Hematopoietic multipotent progenitor cell (in vitro differentiated cells): ENCODE measurements at places on chromosomes 5 and 9. TPM values are rescaled to one million over a fixed set of nuclear protein-coding genes. Genes with fewer than 3 reads are reported as not detected.

- DNase-seq: no peak
Observed at GRCh38 chr5:138102454-138103318, 18.9 kb downstream of the WNT8A start.

- no peak for DNase-seq
Observed at GRCh38 chr5:13510616-13511015, 433.9 kb downstream of the DNAH5 start.

- no peak for DNase-seq
Observed at GRCh38 chr5:73862796-73863195, 236.8 kb downstream of the ARHGEF28 start.

GRCh38 chr5:56861893-56862485, 46.6 kb downstream of the MAP3K1 start:
- no peak for DNase-seq

LAMC3 gene
- under 0.01 TPM for total RNA-seq

DNA sequence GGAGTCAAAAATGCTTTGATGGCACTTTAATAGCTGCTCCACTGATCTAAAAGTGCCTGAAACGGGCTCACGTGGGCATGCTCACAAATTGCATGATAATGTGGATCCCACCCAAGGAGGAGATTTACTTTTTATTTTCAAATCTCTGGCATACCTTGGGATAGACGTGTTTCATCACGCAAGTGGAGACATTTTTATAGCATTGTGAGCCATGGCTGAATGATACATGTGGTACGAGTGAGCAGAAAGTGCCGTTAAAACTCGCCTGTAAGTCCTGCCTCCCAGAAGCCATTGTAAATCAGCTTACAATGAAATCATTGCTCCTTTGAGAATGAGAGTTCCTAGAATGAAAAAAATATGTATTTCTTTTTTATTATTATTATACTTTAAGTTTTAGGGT, 514.7 kb downstream of the MAT2B start:
- DNase-seq: no peak

GRCh38 chr5:156396063-156396829, 69.3 kb downstream of the SGCD start:
- no peak for DNase-seq

LMX1B gene
- total RNA-seq: under 0.01 TPM

DNA sequence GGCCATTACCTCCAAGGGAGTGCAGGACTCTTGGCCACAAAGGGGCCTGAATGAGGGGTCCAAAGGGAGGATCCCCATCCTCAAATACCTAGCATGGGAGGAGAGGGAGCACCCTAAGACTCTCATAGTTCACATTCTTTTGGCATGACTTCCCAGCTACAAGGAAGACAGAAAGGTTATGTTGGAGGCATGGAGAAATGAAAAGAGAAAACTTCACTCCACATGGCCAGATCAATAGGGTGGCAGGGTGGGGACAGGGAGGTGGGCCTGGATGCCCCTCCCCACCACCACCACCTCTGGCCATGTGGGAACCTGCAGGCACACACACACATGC, 97.6 kb downstream of the PAX5 start:
- DNase-seq: no peak

TBC1D13 gene
- 21.3 TPM for total RNA-seq

- DNase-seq: no peak
Observed at GRCh38 chr5:14744296-14745187, 80.0 kb downstream of the OTULIN start.

- no peak for DNase-seq
Observed at GRCh38 chr9:76926846-76927245, 20.9 kb upstream of the PRUNE2 start.

GRCh38 chr5:39202597-39203274, 16.6 kb downstream of the FYB1 start:
- no peak for DNase-seq

- DNase-seq: no peak
Observed at GRCh38 chr5:114055318-114056184, 306.3 kb upstream of the KCNN2 start.

ARID3C gene
- total RNA-seq: not detected

DNA sequence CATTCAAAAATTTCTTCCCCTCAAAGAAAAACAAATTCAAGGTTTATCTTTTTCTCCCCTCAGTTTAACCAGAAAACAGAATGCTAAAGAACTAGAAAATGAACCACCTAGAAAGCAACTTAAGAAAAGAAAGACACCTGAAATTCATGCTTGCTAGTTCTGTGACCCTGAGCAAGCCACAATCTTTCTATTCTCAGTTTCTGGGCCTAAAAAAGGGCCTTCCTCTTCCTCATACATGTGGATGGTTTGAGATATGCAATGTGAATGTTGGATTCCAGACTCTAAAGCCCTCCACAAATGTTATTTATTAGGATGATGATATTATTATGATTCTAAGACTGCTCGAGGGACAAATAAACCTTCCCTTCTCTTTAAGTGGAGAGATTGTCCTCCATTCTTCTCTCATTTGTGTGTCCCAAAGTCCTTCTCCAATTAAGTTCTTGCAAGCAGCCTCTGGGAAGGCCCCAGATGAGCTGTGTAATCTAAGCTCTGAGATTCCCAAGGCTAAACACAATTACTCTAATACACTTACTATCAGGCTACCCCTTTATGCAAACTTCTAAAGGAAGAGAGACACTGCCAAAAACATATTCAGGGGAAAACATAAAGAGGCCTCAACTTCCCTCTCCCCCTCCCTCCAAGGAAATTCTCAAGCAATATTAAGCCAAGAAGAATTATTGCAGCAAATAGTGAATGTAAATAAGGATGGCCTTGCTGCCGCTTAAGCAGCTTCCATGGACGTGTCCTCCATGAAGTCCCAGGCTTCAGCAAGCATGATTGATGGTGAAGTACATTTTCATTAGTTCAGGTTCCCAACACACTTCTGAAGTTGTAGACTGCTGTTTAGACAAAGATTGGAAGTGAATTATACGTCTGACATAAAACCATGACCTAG, 80.2 kb downstream of the PRKACG start:
- no peak for DNase-seq

- DNase-seq: no peak
Observed at GRCh38 chr9:79383096-79383495, 188.7 kb upstream of the TLE4 start.

TBC1D9B gene
- 72.2 TPM for total RNA-seq
